ENCODE measurements at places on chromosomes 7 and 10. TPM values are rescaled to one million over a fixed set of nuclear protein-coding genes. Genes with fewer than 3 reads are reported as not detected.
A peak's percentile ranks its signal among the peaks of the same experiment; 100 is the strongest.

DNA sequence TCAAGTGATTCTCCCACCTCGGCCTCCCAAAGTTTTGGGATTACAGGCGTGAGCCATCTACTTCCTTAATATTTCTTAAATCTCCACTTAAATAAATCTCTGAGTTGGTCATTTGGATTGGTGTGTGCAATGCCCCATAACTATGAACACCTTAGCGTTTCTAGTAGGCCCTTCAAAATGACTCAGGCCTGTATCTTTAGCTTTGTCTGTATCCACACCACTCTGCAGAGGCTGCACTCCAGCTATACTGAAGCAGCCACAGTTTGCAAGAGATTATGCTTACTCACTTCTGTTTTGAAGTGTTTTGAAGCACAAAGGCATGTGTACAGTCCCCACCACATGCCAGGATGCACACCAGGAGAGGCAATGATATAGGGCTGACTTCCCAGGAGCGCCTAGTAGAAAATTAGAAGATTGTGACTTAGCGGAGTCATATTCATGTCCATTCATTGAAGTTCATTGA, 2.4 kb upstream of the ST7 start:
- no peak for DNase-seq

GRCh38 chr10:86339226-86339865, 27.2 kb downstream of the GRID1 start:
- no peak for DNase-seq

DNA sequence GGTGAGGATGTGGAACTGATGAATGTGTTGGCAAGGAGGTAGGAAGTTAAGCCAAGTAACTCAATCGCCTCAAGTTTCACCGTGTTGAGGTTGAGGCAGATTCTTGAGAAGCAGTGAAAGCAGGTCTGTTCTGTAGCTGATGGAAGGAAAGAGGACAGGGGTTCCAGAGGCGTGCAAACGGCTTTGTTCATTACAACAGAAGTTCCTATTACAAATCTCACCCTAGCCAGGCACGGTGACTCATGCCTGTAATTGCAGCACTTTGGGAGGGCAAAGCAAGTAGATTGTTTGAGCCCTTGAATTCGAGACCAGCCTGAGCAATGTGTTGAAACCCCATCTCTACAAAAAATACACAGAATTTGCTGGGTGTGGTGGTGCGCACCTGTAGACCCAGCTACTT, 36.9 kb upstream of the PTF1A start:
- DNase-seq = no peak

The CYP2W1 gene
- not detected for total RNA-seq

The IGF2BP3 gene
- 220 TPM for total RNA-seq

DNA sequence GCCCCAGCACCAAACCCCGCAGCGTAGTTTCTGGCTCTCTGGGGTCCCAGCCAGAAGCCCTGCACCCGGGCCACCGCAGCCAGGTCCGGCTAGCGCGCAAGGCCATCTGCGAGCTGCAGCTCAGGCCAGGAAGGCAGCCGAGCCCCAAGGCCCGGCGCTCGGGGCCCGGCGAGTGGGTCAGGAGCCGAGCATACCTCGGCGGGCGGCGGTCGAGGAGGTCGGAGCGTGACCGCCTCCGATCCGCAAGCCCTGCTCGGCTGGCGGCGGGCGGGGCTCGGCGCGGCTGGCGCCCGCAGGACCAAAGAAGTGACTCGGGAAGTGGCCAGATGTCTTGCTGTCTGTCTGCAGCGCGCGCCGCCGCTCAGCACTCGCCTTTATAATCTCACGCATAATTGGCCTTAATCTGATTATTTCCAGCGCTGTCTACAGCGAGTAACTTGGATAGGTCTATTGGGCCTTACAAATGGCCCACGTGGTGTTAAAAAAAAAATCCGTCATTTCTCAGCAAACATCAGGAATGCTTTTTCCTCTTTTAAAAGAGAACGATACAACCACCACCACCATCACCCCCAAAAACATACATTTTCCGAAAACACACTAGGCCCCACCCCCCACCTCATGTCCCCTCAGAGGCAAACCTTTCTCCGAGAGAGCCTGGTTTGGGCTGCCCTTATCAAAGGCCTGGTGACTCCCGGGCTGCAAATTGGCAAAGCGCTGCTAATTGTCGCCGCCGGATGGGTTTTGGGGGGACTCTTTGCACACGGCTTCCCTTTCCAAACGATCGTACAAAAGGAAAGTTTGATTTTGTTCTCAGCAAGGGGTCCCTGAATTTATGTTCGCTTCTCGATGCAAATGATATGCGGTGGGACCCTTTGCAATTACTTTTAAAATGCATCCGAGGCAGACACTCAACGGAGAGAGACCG, at the start of gene DRGX:
DRGX (minus strand) TSS at position 349 of the 925 bp plus-strand sequence. CDS start 649 bp downstream, outside the sequence.
- DNase-seq = no peak

DNA sequence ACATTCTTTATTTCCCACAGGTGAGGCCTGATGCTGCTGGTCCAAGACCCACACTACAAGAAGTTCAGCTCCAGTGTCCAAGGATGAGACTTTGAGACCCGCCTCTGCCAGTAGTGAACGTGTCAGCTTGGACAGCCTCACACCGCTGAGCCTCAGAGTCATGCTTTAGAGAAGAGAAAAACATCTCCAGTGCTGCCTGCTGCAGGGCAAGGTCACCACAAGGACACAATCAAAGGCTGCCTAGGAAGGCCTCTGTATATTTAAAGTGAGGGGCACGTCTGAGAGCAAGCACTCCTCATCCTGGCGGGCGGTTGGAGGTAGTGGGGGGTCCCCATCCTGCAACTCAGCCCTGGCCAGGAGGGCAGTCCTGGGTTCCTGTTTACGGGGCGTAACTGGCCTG, 19.3 kb downstream of the FGFR2 start:
- no peak for DNase-seq

GRCh38 chr10:129728246-129728820, 235.7 kb downstream of the EBF3 start:
- no peak for DNase-seq

DNA sequence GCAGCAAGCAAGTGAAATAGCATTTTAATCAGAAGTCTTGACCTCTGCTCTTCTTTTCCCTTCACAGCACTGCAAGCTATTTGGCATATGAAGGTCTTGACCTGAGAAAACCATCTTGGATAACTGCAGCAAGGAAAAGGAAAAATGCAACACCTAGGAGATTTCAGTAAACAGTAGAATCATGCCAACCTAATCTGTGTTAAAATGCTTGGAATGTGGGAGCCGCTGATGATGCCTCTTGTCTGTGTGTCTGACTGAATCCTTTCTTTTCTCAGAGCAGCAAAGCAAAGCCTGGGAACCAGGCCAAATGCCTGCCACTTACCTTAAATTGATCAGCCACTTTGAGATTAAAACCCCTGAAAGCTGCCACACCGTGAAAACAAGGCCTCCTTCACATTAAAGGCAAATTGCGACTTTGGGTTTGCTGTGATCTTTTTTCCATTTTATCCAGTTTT, 80.4 kb upstream of the CDK6 start:
- DNase-seq = peak; percentile 74

DNA sequence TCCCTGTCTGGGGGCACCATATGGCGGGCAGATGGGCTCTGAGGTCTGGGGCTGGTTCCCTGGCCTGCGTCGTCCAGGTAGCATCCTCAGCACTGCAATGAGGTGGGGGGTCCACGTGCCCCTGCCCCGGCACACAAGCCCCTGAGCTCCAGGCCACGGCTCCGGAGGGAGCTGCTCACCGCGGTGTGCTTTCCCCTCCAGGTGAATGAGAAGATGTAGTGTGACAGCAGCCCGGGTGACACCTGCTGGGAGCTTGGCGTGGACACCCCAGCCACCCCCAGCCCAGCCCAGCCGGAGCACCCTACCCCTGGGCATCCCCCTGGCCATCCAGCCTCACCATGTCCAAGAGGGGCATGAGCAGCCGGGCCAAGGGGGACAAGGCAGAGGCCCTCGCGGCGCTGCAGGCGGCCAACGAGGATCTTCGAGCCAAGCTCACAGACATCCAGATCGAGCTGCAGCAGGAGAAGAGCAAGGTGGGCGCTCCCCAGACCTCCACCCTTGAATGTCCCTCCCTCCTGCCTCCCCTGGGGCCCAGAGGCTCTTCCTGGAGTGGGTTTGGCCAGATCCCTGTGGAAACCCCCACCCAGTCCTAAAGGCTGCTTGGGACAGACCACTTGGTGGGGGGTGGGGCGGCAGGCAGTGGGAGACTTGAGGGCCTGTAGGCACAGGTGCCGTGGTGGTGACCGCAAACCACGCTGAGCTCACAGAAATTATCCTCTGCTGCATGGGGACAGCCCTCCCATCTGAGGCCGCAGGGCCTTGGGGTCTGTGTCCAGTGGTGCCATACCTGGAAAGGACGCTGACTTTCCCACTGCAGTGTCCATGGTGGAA, 38.9 kb downstream of the JAKMIP3 start:
- peak; percentile 42 for DNase-seq

The SSC4D gene
- 0.34 TPM for total RNA-seq

The NCF1 gene
- total RNA-seq = not detected

The MEST gene
- total RNA-seq = 223 TPM

GRCh38 chr10:112815269-112816032, 134.6 kb upstream of the TCF7L2 start:
- DNase-seq = peak; percentile 64

The RBP4 gene
- 19.3 TPM for total RNA-seq

GRCh38 chr7:89312551-89312950, 517.0 kb upstream of the TEX47 start:
- no peak for DNase-seq

DNA sequence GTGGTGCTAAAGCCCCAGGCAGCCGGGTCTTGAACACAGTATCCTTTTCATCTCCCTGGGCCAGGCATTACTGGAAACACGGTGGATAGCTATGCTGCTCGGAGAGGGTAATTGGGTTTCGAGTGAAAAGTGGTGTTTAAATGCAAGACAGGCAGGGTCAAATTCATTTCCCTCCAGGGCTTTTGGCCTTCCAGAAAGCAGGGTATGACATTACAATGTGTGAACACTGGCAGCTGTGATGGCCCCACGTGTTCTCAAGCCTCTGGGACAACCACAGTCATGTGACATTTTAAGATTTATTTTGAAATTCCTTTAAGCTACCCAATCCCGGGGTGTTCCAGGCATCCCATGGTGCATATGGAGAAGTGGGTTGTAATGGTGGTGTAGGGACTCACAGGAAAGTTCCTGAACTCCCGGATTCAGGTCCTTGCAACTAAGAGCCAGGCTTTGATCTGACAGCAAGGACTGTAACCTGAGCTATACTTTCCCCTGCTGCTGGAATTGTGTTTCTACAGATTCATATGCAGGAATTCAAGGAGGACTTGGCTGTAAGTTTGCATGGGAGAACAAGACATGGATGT, 46.8 kb downstream of the INSYN2A start:
- no peak for DNase-seq

- DNase-seq = no peak
Observed at GRCh38 chr7:135995748-135996147, 18.6 kb upstream of the MTPN start.

GRCh38 chr7:88910516-88910915, 115.0 kb upstream of the TEX47 start:
- DNase-seq = no peak

The MBL2 gene
- total RNA-seq = not detected

The JAKMIP3 gene
- total RNA-seq = 0.16 TPM

DNA sequence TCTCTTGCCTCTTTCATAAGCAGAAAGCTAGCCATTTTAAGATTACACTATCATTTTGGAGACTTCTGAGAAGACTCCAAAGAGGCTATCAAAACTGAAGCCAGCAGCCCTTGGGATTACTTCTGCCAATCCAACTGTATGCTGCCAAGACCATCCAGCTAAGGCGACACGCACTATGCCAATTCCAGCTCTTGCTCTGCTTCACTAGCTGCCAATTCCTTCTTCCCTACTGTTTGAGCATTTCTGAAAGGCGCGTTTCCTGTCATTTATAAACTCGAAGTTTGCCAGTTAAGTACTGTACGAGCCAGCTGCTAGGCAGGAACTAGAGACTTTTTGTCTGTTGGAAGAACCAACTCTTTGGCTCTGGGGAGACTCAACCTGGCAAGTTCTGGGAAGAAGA, 36.5 kb downstream of the MALSU1 start:
- no peak for DNase-seq

The GLI3 gene
- 0.91 TPM for total RNA-seq

The DLG5 gene
- 27.6 TPM for total RNA-seq

DNA sequence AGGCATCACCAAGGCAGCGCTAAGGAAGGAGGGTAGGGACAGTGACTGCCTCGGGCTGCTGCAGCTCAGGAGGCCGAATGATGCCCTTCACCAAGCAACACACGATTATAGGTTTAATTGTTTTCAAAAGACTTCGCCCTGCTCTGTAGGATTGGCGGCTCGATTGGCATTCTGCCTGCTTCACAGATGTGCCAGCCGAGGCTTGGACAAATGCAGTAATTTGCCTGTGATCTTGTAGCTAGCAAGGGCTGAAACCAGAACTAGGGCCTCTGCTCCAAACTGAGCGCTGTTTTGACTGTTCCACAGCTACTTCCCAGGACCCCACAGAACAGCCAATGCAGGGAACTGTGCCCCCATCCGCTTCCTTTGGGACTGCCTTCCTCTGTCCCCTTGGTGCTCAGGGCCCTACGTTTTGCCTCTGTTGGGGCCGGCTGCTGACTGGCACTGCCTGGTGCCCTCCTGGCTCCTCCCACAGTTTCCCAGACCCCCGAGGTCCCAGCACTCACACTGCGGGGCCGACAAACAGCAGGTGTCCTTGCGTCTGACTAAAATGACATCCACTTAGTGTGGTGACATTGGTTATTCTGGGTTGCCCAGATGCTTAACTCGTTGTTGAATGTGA, 62.6 kb upstream of the EN2 start:
- no peak for DNase-seq

- DNase-seq = no peak
Observed at GRCh38 chr10:122013311-122013780, 24.4 kb downstream of the TACC2 start.

GRCh38 chr10:5895365-5895764, 5.3 kb downstream of the FBH1 start:
- no peak for DNase-seq

The MYPN gene
- 0.39 TPM for total RNA-seq

The ZNF853 gene
- not detected for total RNA-seq

DNA sequence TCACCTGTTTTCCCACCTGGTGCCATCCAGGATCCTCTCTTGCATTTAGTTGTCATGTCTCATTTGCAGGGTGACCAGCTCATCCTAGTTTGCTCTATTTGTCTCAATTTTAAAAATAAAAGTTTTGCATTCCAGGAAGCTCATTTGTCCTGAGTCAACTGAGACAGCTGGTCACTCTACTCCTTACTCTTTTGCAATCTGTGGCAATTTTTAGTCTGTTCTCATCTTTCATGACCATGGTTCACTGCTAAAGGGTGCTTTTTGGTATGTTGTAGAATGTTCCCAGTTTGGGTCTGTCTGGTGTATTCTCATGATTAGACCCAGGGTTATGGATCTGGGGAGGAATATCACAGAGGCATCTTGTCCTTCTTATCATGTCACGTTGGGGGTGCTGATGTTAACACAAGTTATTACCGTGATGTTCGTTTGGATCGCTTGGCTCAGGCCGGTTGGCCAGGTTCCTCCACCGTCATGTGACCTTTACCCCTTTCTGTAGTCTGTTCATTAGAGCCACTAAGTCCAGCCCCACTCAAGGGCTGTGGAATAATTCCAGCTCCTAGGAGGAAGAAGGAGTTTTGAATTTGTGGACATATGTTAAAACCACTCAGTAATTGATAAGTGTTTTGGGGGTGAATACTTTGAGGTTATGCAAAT, 103.3 kb upstream of the IGFBP3 start:
- DNase-seq = no peak

GRCh38 chr7:122438492-122438891, 133.9 kb upstream of the FEZF1 start:
- DNase-seq = no peak

Measured in SJSA1 (cell line).